ENCODE measurements at places on chromosomes 3 and 15. TPM values are rescaled to one million over a fixed set of nuclear protein-coding genes. Genes with fewer than 3 reads are reported as not detected.

GRCh38 chr3:56693750-56694149 lies 10.7 kb upstream of the TASOR start:
- no peak for DNase-seq

DNA sequence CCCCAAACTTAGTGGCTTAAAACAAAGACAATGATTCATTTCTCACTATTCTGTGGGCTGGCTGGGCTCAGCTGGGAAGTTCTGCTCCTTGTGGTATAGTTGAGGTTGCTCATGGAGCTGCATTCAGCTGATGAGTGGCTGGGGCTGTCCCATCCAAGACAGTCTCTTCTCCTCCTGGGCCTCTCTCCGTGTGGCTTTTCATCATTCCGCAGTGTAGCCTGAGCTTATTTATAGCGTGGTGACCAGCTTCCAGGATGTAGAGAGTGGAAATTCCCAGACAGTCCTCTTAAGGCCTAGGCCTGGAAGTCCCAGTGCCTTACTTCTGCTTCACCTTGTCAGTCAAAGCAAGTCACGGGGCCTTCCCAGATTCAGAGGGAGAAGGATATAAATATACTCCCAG lies 136.7 kb upstream of the DAZL start:
- DNase-seq: peak; percentile 84

DNA sequence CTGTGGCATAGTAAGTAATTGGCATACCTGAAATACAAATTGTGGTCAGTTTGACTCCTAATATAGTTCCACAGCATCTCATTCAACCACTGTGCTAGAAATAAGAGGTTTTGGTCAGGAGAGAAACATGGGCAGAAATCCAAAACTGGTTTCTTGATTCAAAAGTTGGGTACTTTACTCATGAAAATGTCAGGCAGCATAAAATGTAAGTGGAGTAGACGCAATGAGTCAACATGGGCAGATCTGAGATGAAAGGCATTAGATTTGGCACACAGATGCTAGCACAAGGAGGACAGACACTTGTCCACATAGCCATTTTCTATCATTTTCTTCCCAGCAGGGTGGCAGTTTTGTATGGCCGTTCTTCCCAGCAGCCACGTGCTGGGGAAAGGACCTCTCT lies 255.8 kb upstream of the CDIN1 start:
- peak; percentile 35 for DNase-seq

- DNase-seq: peak; percentile 71
Measured at GRCh38 chr3:128794770-128795649, 69.0 kb downstream of the RAB7A start.

DOCK3 gene
- total RNA-seq: 0.12 TPM

LIPC gene
- not detected for total RNA-seq

- no peak for DNase-seq
Measured at GRCh38 chr3:81195478-81195877, 566.0 kb downstream of the GBE1 start.

SPATA12 gene
- not detected for total RNA-seq

GPR171 gene
- total RNA-seq: not detected

- no peak for DNase-seq
Measured at GRCh38 chr3:137242836-137243400, 285.1 kb downstream of the IL20RB start.

GRCh38 chr15:42627485-42627884 lies 52.1 kb downstream of the STARD9 start:
- DNase-seq: no peak

DNA sequence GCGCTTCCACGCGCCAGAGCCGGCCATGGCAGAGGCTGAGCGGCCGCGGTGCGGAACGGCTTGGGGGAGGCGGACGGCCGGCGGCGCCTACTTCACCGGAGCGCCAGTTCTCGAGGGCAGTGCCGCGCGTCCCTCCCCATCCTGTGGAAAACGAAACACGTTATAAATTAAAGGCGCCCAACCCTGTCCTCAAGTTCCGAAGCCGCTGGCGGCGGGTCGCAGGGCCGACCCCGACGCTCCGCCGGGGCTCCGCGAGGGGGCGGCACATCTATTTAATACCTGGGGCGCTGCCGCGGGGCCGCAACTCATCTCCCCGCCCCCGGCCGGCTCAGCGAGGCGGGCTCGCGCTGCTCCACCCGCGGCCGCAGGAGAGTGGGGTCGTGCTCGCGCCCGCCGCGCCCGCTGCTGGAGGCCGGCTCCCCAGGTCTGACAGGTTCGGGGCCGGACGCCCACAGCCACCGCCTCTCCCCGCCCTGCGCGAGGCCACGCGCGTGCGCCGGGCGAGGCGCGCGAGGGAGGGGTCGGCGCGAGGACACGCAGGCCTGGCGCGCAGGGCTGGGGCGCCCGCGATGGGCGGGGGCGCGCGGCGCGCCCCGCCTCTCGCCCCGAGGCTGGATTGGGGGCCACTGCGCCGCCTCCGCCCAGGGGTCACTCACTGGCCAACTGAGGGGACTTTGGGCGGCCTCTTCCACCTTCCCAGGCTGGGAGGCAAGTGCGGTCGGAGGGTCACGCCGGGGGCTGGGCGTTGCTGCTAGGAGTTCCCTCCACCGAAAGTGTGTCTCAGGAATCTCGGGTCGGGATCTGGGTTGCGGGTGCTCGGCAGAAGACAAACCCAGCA lies at the start of gene SLC30A4:
SLC30A4 (minus strand) TSS at position 428 of the 838 bp plus-strand sequence; CDS start at position 27, 401 bp downstream.
- peak; percentile 24 for DNase-seq

NUSAP1 gene
- total RNA-seq: 67.1 TPM

GRCh38 chr3:38648024-38648658 lies 1.3 kb downstream of the SCN5A start:
- no peak for DNase-seq

DNA sequence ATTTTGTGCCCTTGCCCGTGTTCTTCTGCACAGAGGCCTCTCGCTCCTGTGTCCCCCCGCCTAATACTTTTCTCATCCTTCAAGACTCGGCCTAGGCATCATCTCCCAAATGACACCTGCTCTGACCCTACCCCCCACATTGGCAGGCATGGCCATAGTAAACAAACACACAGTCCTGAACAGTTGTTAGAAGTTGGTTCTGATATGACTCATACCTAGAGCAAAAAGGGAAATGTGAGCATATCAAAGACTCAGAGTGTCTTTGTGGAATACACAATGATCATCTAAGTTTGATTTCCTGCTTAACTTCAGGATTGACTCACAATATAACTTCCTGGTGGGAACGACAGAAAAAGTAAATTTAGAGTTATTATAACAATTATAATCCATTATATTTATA lies 120.5 kb downstream of the POLR2M start:
- no peak for DNase-seq

- DNase-seq: peak; percentile 45
Measured at GRCh38 chr15:96125721-96126415, 204.6 kb upstream of the NR2F2 start.

DNA sequence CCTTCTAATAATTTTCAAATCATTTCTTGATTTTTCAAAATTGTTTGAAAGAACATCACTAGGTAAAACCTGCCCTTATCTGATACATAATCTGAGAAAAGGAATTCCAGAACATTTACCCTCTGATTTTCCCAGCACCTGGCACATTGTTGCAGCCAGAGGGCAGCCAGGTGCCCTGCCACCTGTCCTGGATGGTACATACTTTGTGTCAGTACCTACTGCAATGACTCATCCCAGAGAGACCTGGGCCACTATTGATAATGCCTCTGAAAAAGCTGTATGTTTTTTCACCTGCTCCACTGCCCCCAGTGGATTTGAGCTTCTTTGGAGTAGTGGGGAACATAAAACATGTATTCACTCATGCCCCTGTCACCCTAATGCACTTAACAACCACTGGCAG lies 648.9 kb upstream of the GBE1 start:
- no peak for DNase-seq

GRCh38 chr15:70762469-70763119 lies 764 bp downstream of the UACA start:
- peak; percentile 66 for DNase-seq

TTLL13 gene
- not detected for total RNA-seq

All from HFFc6 (cell line).